ENCODE measurements at places on chromosomes 16 and 17. TPM values are rescaled to one million over a fixed set of nuclear protein-coding genes. Genes with fewer than 3 reads are reported as not detected.

Gene EVPLL
- not detected for total RNA-seq

Gene CRISPLD2
- 3.1 TPM for total RNA-seq

Gene SECTM1
- 20.2 TPM for total RNA-seq

Gene RNF157
- total RNA-seq: 0.32 TPM

Gene ADGRG1
- 1.7 TPM for total RNA-seq

Gene TBC1D3B
- 3.2 TPM for total RNA-seq

All from bronchial smooth muscle cell (primary cell).